ENCODE measurements at places on chromosomes 4 and X. TPM values are rescaled to one million over a fixed set of nuclear protein-coding genes. Genes with fewer than 3 reads are reported as not detected.

Gene ZNF185
- 45.4 TPM for total RNA-seq

Gene HERC6
- 16.4 TPM for total RNA-seq

Gene PNMA6A
- 7.9 TPM for total RNA-seq

Gene CLTRN
- total RNA-seq, result 2.0 TPM

Gene HNRNPDL
- 161 TPM for total RNA-seq

Measured in kidney epithelial cell (primary cell).